ENCODE measurements at places on chromosomes 2 and 18.

DNA sequence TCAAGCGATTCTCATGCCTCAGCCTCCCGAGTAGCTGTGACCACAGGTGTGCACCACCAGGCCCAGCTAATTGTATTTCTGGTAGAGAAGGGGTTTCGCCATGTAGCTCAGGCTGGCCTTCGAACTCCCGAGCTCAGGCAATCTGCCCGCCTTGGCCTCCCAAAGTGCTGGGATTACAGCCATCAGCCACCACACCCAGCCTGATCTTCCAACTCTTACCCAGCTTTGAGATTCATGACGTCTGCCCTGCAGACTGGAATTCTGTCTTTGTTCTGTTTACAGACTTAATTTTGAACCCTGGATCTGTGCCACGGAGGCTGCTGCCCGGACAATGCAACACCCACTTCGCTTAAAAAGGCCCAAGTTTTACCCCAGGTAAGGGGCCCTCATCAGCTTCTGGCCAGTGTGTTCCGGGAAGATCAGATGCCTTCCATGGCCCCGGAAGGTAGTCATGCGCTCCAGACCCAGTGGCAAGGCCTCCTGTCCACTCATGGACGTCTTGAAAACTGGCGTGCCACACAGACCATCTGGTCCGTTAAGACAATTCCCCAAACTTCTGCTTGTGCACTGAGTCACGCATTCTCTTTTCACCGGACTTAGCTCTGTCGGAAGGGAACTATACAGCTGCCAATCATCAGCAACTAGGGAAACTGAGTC lies 5.5 kb downstream of the PXDN start:
- DNase-seq, result no peak

- no peak for DNase-seq
Observed at GRCh38 chr2:9332136-9332852, 91.0 kb downstream of the ITGB1BP1 start.

- DNase-seq, result no peak
Observed at GRCh38 chr2:192005211-192005610, 158.3 kb upstream of the CAVIN2 start.

DNA sequence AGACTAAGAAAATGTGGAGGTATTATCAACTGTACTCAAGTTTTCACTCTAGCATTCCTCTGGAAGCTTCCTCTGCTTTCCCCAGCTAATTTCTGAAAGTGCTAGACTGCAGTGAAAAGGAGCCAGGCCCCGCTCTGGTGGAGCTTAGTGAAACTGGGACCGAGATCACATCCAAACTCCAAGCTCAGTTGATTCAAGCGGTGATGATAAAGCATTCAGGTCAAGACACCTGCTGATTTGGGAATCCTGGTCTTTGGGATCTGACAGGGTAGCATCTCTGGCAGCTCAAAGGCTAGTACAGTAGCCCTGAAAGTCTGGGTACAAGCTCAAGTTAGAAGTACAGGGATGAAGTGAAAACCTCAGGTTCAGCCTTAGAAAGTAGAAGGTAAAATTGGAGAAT lies 120.2 kb upstream of the CRIM1 start:
- no peak for DNase-seq

- DNase-seq, result no peak
Observed at GRCh38 chr2:10346929-10347561, 44.3 kb downstream of the HPCAL1 start.

GRCh38 chr18:45566025-45566740 lies 49.1 kb upstream of the SLC14A2 start:
- no peak for DNase-seq

GRCh38 chr18:23578067-23578701 lies 8.1 kb downstream of the NPC1 start:
- no peak for DNase-seq

DNA sequence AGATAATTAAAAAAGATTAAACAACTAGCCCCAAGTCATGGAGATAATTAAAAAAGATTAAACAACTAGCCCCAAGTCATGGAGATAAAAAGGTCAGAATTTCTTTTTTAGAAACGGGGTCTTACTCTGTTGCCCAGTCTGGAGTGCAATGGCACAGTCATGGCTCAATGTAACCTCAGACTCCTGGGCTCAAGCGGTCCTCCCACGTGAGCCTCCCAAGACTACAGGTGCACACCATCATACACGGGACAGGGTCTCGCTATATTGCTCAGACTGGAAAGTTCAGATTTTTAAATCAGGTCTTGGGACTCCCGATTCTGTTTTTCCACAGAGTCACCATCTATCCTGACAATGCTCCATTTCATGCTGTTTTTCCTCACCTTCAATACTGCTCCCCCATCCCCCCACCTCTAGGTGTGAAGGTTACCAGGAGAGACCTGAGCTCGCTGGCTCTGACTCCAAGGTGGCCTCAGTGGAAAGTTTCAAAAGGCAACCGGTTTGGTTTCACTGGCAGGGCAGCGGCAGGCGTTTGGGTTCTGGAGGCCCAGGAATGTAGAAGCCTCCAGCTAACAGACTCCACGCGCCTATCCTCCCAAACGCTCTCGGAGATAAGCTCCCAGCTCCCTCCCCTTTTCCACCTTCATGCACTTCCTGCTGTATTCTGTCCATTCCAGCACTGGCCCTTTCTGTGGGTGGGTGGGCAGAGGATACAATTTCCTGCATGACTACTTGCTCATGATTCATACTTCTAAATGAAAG lies 2.9 kb upstream of the SEMA4C start:
- DNase-seq, result no peak

GRCh38 chr2:234348081-234348480 lies 148.8 kb downstream of the ARL4C start:
- no peak for DNase-seq

DNA sequence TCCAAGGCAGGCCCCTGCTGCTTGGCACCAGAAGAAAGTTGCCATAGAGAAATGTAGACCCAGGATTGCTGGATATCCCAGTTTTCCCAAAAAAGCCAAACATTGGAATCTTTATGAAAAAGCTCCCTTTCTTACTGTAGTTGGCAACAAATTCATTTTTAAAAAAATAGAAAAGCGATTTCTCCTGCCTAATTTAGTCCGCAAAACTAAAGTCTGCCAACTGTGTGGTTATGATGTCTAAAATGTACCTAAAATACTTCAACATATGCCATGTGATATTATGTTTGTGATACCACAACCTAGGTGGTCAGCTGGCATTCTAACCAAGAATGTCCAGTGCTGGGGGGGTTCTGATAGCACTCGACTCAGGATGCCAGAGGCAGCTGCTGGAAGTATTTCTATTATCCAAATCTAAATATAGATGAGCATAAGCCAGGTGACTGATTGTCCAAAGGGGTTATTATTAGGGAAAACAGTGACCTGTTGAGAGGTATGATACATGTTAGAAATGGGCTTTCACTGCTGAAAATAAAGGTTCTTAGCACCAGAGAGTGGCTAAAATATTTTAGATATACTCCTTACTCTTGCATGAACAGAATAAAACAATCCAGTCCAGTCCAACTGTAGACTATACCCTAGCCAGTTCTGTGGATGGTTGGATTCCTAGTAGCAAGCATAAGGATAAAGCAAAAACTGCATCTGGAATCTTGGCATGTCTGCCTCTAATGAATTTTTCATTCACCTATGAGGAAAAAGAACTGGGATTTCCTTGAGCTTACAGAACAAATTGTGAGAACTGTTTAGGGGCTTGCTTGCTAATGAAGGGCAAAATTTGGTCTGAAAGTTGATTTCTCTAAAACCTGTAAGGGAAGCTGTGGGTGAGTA lies 101.7 kb downstream of the STK39 start:
- no peak for DNase-seq

- DNase-seq, result no peak
Observed at GRCh38 chr2:120565929-120566328, 169.7 kb upstream of the GLI2 start.

- no peak for DNase-seq
Observed at GRCh38 chr2:29811378-29811777, 110.0 kb downstream of the ALK start.

- DNase-seq, result no peak
Observed at GRCh38 chr2:158544998-158545397, 88.2 kb downstream of the PKP4 start.

- no peak for DNase-seq
Observed at GRCh38 chr2:106963156-106963555, 77.2 kb upstream of the ST6GAL2 start.

DNA sequence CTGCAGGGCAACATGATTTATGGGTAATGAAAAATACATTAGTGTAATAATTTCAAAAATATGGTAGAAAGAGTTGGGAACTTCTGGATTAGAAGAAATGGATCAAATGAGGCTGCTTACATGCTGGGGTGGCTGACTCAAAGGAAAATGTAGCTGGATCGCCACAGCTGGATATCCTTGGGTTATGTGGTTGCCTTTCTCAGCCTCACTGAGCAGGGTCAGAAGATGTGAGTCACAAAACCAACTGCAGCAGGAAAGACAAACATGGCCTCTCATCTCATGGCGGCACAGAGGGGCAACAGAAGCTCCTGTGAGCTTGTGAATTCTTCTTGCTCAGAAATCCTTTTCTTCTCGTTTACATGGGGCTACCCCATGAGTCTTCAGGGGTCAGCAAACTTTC lies 317.1 kb upstream of the SPRED2 start:
- DNase-seq, result no peak

DNA sequence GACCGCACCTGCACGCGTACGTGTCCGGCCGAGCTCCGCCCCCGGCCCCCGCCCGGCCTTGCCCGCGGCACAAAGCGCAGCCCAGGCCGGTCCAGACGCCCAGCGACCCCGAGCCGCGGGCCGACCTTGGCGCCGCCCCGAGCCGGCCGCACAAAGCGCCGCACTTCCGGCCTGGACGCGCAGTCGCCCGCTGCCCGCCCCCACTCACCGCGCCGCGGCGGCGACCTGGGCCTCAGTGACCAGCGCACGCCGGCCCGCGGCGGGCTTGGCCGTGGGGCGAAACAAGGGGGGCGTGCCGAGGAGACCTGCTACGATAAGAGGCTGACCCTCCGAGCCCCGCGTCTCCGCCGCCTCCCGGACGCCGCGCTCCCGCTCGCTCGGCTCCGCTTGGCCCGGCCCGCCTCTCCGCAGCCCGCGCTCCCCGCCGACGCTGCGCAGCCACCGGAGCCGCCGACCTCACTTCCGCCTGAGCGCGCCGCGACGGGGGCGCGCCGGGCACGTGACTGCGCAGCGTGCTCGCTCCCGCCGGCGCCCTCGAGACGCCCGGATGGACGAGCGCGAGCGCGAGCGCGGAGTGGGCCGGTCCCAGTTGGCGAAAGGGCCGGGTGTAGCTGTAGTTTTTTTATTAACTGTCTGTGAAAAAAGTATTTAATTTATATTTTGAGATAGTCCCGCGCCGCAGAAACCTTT lies at the start of gene FAM168B:
FAM168B (minus strand) TSS at position 455 of the 690 bp plus-strand sequence. CDS start 10,814 bp downstream, outside the sequence.
- DNase-seq, result peak; percentile 88

DNA sequence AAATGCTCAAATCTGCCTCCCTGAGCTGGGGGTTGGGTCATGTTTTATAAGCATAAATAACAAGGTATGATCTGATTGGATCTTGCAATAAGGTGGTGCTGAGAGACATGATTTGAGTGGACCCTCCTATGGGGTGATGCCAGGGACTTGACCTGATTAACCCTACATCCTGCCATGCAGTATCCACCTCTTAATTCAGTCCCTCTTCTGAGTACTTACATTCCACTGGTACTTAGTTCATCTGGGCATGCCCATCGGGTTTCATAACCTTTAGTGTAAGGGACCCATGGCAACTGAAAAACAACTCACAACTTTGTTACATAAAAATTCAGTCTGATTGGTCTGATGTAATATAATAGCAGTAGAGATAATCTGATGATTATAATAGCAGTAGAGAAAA lies 397.9 kb upstream of the HNMT start:
- no peak for DNase-seq

GRCh38 chr18:46711444-46711863 lies 45.4 kb downstream of the ST8SIA5 start:
- peak; percentile 17 for DNase-seq

Data from GM18507 (cell line).